ENCODE measurements at places on chromosomes 3 and 15.

DNA sequence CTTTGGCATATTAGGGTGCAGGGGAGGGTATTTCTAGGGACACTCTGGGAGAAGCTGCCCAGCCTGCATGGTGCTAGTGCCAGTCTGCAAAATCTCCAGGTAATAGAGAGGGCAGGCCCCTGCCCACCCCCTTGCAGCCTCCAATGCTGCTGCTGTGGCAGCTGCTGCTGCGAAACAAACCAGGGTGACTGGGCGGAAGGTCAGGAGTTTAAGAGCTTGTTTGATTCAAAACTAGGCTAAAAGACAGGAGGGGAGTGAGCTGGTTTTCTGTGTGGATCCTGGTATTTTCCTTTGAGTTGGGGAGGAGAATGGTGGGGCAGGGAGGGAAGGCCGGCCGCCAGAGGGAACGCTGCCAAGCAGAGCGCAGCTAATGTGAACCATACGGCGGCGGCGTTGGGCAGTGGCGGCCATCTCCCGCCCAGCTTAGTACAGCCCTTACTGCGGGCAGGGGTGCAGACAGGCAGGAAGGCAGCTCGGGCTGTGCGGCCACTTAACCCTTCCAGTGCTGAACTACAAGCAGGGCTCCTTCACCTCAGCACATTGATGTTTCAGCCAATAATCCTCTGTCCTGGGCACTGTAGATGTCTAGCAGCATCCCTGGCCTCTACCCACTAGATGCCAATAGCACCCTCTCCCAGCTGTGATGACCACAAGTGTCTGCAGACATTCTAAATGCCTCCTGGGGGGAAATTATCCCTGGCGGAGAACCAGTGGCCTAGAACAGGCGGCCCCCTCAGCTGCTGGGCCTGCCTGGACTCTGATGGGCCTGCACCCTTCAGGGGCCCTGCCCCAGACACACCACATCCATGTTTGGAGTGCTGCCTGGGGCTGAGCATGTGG lies 125.7 kb downstream of the EEFSEC start:
- no peak for DNase-seq

- DNase-seq = no peak
Measured at GRCh38 chr3:62672270-62672987, 202.8 kb downstream of the CADPS start.

GRCh38 chr15:100686021-100686724 lies 83.8 kb downstream of the ASB7 start:
- no peak for DNase-seq

DNA sequence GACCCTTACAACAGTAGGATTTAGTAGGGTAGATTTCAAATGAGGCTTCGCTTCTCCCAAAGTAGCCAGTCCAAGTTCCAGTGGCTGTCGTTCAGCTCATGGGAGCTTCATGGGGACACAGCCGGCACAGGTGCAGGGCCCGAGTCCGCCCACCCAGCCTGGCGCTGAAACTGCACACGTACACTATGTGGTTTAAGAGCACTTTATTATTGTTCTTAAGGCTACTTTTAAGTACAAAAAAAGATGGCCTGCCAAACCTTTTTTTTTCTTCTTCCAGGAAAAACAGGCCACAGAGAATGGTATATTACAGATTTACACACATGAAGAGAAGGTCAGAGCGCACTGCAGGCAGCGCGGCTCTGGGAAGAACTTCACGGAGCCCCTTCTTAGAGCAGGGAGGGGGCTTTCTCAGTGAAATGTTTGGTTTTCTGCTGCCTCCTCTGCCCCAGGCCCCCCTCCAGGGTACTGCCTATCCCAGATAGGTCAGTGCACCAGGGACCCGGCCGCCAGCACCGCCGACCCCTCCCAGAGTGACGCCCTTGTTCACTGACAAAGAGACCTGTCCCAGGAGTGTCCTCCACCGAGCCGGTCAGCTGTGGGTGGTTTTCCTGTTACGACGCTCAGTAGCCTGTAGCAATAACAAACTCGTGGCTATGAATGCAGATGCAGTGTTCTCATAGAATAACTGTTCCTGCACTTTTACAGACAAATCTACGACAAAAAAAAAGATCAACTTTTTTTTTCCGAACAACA lies 87.7 kb downstream of the VGLL4 start:
- no peak for DNase-seq

GRCh38 chr3:183533412-183534132 lies 21.9 kb downstream of the KLHL6 start:
- DNase-seq = no peak

GRCh38 chr3:135444058-135444457 lies 521.5 kb upstream of the PPP2R3A start:
- no peak for DNase-seq
